ENCODE measurements at places on chromosomes 1 and 21.

- no peak for DNase-seq
Measured at GRCh38 chr1:58900396-58900795, 116.5 kb upstream of the JUN start.

DNA sequence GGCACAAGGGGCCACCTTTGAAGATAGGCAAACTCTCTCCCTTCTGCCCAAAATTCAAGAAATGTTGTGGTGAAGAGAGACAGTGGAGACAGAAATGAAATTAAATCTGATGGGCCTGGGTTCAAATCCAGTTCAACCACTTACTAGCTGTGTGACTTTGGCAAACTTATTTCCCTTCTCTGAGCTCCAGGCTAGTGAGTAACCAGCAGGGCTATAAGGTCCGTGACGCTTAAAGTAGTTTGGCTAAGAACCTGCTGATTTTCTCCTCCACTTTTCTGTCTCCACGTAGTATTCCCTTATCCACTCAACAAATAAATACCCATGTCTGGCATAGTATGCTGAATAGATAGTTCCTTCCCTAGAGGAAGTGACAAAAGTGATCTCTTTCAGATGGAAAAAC is 1.9 kb downstream of the SLC2A1 start:
- no peak for DNase-seq

DNA sequence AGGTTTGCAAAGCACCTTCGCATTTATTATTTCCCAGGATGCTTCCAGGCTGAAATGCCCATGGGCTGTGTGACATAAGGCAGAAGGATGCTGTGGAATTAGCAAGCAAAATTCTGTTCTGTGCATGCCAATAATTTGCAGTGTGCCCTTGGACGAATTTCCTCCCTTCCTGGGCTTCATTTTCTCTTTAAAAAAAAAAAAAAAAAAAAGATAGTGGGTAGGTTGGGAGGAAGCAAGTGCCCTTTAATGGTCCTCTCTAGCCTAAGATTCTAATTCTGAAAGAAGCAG is 2.5 kb upstream of the ID3 start:
- no peak for DNase-seq

DNA sequence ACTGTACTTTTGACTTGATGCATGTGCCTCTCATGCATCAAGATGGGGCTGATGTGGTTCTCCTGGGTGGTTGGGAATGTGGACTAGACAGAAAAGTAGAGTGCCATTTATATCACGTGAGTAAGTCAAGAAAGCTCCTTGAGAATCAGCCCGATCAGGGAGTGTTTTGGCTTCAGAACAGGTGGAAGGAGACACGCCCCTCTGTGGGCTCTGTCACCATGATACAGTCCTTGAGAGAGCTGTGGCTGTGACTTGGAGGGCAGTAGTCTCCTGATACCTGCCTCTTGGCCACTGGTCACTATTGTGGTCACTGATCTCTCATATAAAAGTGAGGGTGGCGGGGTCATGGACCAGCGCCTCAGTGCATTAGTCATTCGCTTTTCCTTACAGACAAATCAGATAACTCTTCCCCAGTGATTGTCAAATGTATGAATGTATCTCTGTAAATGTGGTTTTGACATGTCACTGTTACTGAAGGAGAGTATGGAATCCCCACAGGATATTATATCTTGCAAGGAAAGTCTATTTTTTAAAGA is 8.9 kb upstream of the C4BPB start:
- DNase-seq: no peak

DNA sequence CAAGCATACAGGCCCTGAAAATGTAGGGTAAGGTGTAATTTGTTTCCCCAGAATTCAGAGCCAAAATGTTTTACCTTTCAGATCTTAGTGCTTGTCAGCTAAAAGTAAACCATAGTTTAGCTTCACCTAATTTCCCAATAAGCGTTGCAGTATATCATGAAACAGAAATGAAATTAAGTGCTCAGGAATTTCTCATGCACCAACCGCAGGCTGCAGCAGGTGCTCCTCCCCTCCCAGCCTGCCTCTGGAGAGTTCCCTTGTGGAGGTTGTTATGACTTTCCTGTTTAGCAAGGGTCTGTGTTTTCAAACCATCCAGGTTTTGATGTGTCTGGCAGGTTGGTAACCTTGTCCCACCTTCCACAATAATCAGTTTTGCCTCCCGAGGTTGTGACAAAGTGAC is 118.5 kb downstream of the HLX start:
- DNase-seq: no peak

DNA sequence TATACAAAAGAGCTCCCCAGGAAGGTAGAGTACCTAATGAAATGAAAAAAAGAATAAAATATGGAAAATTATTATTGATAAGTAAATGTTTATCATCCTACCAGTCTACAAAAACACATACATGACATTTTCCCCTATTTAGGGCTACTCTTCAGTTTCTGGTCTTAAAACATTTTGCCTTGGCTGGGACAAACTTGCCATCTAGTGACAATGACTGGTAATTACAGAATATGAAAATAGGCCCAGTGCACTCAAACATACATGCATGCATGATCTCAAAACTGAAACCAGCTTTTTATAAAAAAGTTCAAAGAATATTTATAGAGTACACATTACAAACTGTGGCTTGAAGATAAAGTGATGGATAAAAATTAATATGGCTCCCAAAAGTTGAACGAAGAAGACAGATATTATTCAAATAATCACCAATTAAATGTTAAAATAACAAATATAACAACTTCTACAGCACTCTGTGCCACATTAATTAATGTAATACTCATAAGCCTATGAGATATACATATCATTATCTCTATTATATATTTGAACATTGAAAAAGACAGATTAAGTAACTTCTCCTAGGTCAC is 10.5 kb upstream of the RNPC3 start:
- DNase-seq: peak; percentile 63

DNA sequence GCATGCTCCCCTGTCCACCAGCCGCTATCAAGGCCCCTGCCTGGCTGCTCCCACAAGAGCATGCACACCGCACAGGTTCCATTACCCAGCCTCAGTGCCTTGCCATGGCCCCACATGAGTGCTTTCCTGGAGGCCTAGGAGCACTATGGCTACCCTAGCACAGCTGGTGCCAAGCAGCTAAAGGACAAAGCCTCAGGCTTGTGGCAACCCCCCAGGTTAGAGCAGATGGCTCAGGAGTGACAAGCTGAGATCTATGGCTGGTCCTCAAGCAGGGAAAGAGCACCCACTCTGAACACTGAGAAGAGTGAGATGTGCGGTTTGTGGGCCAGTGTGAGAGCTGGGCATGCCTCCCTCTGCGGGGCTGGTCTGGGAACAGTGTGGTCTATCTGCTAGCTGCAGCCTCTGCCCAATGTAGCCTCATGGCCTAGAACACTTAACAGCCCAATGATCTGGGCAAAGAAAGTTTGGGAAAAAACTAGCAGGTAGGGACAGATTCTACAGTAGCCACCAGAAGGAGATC is 129.8 kb downstream of the VAV3 start:
- no peak for DNase-seq

DNA sequence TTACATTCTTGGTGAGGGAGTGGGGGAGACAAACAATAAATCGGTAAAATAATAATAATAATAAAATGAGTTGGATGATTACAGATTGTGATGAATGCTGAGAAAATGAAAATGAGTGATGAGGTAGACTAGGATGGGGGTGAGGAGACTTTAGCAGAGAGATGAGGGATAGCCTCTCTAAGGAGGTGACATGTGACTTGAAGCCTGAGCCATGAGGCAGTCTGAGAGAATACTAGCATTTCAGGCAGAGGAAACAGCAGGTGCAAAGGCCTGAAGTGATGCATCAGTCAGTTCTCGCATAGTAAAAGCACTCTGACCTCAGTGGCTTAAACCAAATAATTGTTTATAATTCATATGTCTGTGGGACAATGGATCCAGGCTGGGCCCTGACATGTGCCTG is 181.2 kb downstream of the AGBL4 start:
- DNase-seq: no peak

Measured in CD4-positive, alpha-beta T cell treated with Interleukin-15 for 4 hours (primary cell).